ENCODE measurements at places on chromosomes 5 and 9.

DNA sequence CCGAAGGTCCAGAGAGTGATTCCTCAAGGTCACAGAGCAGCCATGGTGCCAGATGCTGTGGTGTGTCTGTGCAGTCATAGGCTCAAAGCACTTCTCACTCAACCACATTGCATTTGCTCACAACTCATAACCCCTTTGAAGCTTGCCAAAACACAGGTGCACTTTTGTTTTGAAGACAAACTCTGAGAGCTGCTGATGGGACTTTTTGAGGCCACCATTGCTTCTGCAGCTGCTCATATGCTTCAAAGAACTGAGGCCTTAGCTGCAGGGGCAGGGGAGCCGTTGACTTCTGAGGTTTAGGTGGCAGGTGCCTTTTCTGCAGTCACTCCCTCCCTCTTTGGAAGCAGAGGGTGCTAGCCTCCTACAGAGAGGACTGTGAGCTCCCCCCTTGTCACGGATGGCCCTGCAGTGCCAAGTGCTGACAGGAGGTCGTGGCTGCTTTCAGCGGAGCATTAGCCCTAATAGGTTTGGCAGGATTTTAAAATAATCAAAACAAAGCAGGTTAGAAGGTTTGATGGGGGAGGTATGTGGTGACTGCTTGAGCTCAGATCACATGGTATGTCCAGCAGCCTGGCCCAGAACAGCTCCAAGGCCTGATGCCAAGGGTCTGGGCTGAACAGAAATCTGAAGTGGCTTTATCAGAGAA, 232.1 kb downstream of the MAN2A1 start:
- no peak for DNase-seq

GRCh38 chr5:177447066-177447610, 524 bp downstream of the PRR7 start:
- DNase-seq, result peak; percentile 46

- DNase-seq, result no peak
These were observed 165.2 kb downstream of the MAPKAP1 start for GRCh38 chr9:125541840-125542243.

GRCh38 chr5:95779611-95780010, 42.9 kb downstream of the GLRX start:
- no peak for DNase-seq

DNA sequence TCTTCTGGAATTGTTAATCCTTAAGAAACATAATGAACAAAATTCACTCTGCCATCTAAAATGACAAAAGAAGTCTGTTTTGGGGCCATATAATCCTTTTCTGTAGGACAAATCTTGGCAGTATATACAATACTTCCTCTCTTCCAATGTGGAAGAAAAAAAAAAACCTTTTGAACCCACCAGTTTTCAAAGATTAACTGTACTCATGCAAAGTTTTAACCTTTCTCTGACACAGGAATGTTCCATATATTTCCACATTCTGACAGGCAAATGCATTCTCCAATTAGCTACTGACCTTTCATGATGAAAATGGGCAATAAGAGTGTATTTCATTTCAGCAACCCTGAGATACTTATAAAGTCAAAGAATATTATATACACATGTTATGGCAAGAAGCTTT, 65.4 kb downstream of the RNF130 start:
- DNase-seq, result no peak

GRCh38 chr9:88950341-88951154, 40.7 kb upstream of the S1PR3 start:
- DNase-seq, result no peak

DNA sequence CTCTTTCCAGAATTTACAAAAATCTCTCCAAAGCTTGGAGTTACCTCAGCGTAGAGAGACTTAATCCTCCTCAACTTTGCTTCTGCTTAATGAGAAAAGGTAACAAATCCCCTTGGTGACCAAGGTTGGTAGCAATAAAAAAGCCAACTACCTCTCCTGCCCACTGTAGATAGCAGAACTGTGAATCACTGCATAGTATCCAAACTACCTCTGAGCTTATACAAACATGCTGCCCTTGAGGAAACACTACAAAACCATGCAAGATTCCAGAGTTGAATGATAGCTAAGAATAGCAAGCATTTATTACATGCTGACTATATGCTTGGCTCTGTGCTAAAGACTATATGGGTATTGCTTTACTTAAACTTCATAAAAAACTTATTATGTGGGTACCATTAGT, 2.8 kb upstream of the ADAMTS12 start:
- no peak for DNase-seq

DNA sequence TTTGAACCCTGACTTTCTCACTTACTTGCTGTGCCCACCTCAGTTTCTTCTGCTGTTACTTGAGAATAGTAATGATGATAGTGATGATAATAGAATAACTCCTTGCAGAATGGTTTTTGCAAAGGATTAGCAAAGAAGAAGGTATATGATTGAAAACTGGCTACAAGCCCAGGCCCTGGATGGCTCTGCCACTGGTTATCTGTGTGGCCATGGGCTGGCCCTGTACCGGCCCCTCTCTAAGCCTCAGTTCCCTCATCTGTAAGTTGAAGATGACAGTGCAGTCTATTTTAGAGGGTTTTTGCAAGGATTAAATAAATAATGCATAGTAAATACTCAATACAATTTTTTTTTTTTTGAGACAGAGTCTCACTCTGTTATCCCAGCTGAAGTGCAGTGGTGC, 6.2 kb downstream of the TTLL11 start:
- no peak for DNase-seq

DNA sequence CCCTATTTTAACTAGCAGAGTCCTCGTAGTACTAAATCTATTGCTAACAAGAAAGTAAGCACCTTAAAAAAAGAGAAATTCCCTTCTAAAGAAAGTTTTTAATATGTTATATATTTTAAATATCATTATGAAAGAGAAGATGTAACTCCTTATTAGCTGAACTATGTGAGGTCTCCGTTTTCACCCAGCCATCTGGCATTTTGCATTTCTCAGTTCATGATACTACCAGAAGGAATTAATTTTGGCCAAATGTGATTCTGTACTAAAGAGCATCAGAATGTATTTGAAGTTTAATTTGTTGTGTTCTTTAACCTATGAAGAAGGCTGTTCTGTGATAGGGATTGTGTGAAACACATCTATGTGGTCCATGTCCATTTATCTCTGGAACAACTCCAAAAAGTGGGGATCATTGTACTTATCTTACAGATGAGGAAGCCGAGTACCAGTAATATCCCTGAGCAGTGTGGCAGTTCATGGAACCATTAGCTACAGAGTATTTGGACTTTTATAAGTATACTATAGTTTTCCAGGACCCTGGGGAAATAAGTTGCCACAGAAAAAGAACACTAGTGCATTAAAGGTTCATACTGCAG, 29.8 kb downstream of the TNFAIP8 start:
- no peak for DNase-seq

- DNase-seq, result no peak
These were observed 10.9 kb upstream of the SOWAHA start for GRCh38 chr5:132802044-132802684.

DNA sequence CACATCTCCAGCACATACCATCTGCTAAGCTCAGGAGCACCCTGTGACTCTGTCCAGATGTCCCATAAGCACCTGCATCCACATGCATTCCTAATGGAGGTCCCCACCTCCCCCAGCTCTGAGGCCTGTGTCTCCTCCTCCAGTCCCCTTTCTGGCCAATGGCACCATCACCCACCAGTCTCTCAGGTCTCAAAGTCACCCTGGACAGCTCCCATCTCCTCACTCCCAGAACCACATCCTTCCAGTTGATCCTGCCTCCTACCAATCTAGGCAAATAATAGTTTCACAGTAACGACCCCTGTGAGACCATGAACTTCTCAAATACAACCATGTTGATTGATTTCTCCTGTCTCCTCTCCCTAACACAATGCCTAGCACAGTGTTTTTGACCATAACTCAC, 40.1 kb downstream of the GGTA1 start:
- DNase-seq, result no peak

GRCh38 chr5:123449424-123449974, 26.3 kb upstream of the CEP120 start:
- no peak for DNase-seq

- DNase-seq, result no peak
These were observed 18.8 kb downstream of the BRD8 start for GRCh38 chr5:138159666-138160065.

DNA sequence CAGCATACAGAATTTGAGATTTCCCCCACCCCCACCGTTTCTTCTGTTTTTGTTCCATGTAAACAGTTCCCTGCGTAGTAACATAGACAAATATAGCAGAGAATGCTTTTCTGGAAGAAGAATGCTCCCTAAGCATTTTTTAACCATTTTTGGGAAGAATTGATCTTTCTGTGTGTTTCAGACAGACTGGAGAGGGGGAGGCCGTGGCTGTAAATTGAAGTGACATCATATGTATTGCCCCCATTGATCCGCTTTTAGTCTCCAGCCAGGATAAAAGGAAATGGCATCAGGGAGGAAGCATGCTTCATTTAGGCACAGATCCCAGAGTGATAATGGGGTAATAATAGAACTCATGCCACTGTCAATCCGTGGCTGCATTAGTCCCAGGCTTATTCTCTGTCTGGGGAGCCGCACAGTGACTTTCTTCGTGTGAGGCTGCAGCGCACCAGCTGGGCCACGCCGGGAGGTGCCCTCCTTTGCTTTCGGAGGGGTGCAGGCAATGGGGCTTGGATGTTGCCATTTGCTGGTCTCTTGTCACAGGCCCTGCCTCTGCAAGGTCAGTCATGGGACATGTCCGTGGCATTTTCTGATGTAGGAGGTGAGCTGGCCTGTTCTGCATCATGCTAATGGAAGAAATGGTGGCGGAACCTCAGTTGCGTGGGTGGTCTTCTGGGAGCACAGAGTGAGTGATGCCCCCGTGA, 261.5 kb downstream of the FANCC start:
- DNase-seq, result no peak

- DNase-seq, result no peak
These were observed 2083.0 kb upstream of the ACO1 start for GRCh38 chr9:30301271-30301963.

- DNase-seq, result no peak
These were observed 30.0 kb upstream of the SLC6A19 start for GRCh38 chr5:1171340-1171941.

DNA sequence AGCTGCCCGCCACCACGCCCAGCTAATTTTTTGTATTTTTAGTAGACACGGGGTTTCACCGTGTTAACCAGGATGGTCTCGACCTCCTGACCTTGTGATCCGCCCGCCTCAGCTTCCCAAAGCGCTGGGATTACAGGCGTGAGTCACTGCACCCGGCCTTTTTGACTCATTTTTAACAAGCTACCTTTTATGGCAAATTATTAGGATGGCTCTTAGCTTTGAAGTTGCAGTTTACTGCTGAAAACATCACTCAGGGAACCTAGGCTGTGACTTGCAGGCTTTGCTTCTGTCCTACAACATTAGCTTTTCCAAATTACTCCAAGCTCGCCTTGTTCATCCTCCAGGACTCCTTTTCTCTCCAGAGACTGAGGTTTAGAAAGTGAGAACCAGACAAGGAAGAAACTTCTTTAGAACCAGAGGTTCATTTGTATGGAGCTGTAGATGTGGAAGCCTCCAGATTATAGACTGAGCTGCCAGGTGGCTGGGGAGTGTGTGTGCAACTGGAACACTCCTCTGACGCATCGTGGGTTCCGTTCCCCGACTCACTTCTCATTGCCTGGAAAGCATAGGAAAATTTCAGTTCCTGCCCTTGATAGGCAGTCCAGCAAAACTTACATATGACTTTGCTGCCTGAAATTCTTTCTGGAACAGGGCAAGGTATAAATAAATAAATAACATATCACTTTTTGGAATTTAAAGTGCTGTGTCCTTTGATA, 23.8 kb upstream of the SPTAN1 start:
- DNase-seq, result no peak

DNA sequence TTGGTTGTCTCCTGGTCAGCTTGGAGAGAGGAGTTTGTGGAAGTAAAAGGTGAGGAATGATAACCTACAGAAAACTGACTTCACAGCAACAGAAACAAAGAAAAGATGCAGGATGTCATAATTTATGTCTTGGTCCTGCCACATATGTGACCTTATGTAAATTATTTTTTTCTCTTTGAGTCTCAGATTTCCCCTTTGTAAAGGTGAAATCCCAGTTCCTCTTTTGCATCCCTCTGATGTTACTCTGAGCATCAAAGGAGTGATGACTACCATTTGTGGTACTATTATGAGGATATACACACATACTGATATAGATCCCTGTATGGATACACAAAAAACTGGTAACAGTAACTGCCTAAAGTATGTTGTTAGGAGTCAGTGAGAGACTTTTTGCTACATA, 1.4 kb upstream of the THG1L start:
- DNase-seq, result no peak

DNA sequence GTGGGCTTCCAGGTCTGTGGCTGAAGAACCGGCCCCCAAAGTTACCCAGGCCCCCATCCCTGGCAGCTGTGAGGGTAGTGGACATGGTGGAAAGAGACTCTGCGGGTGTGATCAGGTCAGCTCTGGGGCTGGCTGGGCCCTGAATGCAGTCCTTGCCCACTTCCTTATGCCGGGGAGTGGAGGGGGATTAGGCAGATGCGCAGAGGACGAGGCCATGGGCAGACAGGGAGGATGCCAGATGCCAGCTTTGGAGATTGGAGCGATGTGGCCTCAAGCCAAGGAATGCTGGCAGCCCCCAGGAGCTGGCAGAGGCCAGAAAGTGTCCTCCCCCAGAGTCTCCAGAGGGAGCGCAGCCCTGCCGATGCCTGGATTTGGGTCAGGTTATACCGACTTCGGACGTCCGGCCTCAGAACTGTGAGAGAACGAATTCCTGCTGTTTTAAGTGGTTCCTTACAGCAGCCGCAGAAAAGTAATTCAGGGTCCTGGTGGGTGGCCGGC, 69.8 kb downstream of the ADAMTS2 start:
- DNase-seq, result no peak

- no peak for DNase-seq
These were observed 93.9 kb downstream of the GPBP1 start for GRCh38 chr5:57267805-57268204.

GRCh38 chr9:72537011-72537545, 15.7 kb downstream of the TMC1 start:
- no peak for DNase-seq

- DNase-seq, result no peak
These were observed 746.3 kb upstream of the RIOK2 start for GRCh38 chr5:97929383-97929782.

GRCh38 chr5:17308326-17309065, 91.1 kb downstream of the BASP1 start:
- DNase-seq, result no peak

- DNase-seq, result no peak
These were observed 45.7 kb upstream of the GHR start for GRCh38 chr5:42377496-42377895.

- no peak for DNase-seq
These were observed 76.1 kb upstream of the SAP30L start for GRCh38 chr5:154369682-154370081.

All from stimulated activated CD4-positive, alpha-beta T cell treated with anti-CD3 and anti-CD28 coated beads, Interleukin-4, amount 100 ng/mL, for 48 hours (primary cell).